ENCODE measurements at places on chromosomes 3 and 15.

DNA sequence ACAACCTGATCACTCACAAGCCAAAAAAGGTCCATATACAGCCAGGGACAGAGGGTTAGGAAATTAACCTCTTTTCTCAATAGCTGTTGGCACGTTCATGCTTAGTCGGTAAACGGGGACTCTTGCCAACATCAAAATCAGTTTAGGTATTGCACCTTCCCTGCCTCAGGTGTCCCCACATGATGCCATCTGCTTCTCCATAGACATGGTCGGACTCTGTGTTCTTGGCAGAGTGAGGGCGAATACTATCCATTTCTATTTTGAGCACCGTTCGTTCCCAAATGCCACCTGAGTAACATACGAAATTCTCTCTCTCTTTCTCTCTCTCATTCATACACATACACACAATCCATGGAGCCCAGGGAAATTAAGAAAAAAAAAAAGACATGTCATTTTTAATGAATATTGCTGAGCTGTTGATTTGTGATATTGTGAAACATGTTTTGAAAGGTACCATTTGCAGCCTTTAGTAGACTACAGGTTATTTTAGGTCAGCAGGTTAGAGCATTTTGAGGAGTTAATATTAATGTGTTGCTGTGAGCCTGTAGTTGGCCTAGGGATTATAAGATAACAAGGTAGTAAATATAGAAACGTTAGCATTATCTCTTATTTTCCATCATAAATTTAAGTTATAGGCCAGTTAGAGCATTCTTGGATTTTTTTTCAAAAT, 78.5 kb downstream of the GHSR start:
- no peak for DNase-seq

GRCh38 chr15:41341519-41341918, 8.8 kb downstream of the NUSAP1 start:
- DNase-seq: no peak

DNA sequence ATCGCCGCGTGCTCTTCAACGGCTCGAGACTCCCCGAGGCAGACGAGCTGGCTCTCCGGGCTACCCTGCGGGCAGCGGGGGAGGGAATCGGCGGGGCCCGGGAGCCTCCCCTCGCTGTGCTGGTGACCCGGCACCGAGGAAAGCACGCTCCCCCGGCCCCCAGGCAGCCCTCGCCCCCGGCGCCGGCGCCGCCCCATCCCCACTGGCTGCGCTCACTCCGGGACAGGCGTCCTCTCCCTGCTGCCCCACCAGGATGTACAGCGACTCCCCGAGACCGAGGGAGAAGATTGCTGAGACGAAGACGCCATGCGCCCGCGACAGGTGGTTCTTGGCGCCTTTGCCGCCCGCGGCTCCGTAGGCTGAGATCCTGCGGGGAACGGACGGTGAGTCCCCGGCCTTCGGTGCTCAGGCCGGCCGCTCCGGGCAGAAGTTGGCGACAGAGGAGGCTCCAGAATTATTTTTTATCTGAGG, 1.7 kb downstream of the LTK start:
- no peak for DNase-seq

DNA sequence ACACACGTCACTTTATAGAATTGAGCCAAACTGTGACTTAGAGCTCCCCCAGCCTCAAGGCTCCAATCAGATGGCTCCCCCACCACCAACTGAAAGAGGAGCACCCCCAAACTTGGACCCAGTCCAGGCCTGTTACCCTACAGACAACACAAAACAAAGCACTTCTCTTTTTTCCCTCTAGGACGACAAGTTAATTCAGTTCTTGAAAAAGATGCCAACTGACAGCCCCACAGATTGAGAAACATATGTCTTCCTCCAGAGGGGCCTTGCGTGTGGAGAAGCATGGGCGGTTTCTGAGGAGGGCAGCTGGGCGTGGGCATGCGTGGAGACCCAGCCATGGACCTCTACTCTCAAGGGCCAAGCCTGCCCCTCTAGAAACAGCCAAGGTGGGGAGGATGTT, 229.5 kb downstream of the SHQ1 start:
- no peak for DNase-seq
